ENCODE measurements at places on chromosomes 6 and 20.

- DNase-seq = no peak
Measured at GRCh38 chr6:3900744-3901336, 51.7 kb downstream of the FAM50B start.

DNA sequence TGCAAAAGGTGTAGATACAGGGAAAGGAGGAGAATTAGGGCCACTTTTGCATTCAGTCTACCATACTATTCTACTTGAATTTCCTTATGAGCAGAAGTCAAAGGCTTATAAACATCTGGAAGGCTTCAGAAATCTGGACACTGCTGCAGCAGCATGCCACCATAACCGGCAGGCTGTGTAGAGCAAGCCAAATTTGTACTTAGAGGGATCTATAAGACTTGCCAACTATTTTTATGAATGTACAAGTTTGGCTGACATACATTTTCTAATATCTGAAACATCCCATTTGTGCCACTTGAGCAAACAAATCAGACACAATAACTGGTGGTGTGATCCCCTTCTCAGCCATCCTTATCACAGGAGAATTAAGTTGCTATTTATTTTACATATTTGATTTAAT lies 14.0 kb upstream of the PLCB1 start:
- no peak for DNase-seq

DNA sequence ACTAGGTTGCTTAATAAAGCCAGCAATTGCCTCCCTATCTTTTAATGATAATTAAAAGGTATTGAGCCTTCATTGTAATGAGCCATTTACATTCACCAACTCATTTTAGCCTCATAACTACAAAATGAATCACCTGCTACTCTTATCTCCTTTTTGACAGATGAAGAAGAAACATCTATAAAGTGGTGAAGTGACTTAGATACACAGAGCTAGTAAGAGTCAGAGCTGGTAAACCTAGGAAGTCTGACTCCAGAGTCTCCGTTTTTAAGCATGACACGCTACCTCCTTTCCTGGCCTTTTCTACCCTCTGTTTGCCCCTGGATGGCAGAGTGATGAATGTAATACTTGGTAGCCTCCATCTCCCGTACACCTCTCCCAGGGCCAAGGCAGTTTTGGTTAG lies 93.5 kb downstream of the SPTLC3 start:
- DNase-seq = no peak

- no peak for DNase-seq
Measured at GRCh38 chr20:63173552-63174191, 42.3 kb downstream of the YTHDF1 start.

- no peak for DNase-seq
Measured at GRCh38 chr6:167712731-167713475, 113.8 kb upstream of the AFDN start.

- DNase-seq = no peak
Measured at GRCh38 chr20:25005220-25005619, 12.7 kb upstream of the APMAP start.

DNA sequence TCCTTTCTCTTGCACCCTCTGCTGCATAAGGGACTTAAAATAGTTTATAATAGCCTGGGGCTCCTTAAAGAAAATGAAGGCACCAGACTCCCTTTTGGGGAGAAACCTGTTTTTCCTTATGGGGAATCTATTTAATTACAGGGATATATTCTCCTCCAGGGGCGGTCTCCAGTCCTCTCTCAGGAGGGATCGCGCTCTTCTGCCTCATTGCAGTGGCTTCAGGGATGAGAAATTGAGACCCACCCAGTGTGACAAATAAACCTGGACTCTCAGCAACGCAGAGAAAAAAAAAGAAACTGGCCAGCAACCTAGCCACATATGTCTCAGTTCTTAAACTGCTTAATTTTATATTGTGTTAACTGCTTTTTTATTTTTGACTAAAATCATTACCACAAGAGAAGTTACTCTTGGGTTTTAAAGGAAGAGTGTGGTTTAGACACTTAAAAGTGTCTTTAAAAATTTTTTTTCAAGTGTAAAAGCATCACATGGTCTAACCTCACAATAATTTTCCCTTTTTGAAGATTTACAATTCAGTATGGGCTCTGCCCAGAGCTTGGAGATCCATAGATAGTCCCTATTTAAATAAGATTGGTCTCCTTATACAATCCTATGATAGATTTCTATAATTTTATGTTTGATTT lies 11.7 kb upstream of the GOPC start:
- no peak for DNase-seq

DNA sequence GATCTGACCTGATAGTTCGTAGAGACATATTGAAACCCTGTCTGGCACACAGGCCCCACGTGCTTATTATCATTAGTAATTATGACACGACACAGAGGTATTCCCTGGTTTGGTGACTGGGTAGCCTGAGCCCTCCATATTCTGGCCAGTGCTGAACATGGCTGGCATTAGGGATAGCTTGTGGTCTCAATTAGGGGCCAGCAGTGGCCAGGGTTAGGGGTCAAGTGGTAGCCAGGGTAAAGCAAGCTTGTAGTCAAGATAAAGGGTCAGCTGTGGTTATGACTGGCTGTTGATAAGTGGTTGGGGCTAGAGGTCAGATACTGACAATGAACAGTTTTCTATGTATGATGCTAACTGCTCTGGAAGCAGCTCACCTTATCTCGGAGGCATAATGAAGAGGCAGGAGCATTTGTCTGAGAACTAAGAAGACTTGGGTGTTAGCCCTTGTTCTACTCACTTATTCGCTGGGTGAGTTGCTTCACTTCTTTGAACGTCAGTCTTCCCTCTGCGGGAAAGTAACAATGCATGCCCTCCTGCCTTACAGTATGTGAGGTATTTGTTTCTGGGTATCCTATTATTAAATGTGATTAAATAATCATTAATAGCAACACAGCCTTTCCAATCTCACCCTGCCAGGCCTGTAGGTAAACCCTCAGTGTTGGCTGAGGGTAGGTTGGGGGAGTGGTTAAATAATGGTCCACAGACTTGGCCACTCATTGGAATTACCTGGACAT lies 66.7 kb downstream of the VEGFA start:
- DNase-seq = no peak

GRCh38 chr6:19327241-19327640 lies 509.9 kb upstream of the ID4 start:
- DNase-seq = no peak

DNA sequence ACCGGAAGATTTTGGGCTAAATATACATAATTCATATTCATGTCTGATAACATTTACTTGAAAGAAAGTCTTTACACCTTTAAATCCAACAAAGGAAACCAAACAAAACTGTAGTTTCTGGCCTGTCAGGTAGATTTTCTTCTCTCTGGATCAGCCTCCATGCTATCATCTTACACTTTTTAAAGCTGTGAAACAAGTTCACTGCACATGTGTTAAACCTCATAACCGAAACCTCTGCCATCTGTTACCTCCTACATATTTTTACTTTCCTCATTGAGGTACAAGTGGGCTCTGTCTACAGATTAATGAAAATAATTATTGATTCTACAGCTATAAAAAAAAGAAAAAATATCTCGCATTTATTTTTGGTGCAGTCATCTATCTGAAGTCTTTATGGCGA lies 149.9 kb downstream of the RALGAPA2 start:
- DNase-seq = no peak

DNA sequence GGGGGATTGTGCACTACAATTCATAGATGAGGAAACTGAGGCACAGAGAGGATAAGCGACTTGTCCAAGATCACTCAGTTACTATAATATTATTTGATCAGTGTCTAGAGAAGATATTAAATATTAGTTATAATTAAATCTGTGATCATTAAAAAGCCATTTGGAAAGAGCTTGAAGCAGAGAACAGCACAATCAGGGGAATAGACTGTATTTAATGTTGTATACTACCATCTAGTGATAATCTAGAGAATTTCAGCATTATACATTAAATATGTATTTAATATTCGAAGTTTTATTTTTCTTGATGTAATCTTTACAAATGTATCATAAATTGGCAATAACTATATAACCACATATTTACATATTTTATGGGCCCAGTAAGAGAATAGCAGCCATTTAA lies 20.1 kb upstream of the MTCL3 start:
- no peak for DNase-seq

GRCh38 chr6:106674541-106675229 lies 45.3 kb downstream of the QRSL1 start:
- no peak for DNase-seq

DNA sequence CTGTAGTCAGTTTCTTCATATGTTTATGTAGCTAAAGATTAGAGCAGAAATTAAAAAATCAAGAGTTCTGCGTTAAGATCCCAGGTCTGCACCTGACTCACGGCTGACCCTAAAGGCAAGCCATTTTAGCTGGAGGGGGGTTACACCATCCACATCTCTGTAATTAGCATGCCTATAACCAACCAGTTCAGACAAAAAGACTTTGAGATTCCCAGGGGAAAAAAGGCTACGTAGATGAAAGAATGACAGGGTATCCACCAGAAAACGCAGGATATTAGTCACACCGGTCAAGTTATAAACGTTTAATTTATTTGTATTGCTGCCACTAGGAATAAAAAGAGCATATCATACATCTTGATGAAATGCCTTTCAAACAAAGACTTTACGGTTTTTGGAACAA lies 299.1 kb downstream of the FOXC1 start:
- DNase-seq = no peak
